Activated T-cell treated with anti-CD3 and anti-CD28 coated beads, Interleukin-2, amount 50 U/mL, for 1 hour (primary cell): ENCODE measurements at places on chromosomes 7 and 10.

- no peak for DNase-seq
These were observed 22.1 kb upstream of the ENO4 start for GRCh38 chr10:116827214-116827671.

GRCh38 chr7:5630670-5631069, 150.8 kb downstream of the RNF216 start:
- DNase-seq = peak; percentile 48

GRCh38 chr7:99440195-99440594, 1.5 kb downstream of the CPSF4 start:
- no peak for DNase-seq

GRCh38 chr10:3874990-3875841, 90.2 kb upstream of the KLF6 start:
- DNase-seq = peak; percentile 34

- DNase-seq = no peak
These were observed 22.3 kb upstream of the PRRT4 start for GRCh38 chr7:128383776-128384175.

GRCh38 chr7:44881610-44882009, 3.7 kb downstream of the PURB start:
- no peak for DNase-seq

GRCh38 chr10:36280321-36280741, 638.2 kb upstream of the FZD8 start:
- DNase-seq = no peak

DNA sequence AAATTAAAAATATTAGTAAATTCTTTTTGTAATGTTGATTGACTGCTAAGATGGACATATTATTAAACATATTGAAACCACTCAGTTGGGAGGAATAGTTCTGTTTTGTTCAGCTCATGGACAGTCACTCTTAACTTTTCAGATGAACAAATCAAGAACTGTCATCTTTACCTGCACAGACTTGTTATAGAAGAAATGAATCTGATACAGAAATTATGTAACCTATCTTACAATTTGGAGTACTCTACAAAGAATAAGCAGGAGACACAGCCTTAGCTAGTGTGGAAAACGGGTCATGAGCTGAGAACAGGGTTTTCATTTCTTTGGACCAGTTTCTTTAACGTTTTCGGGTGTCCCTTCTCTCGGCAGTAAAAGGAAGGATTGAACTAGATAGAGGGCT, 1.2 kb upstream of the ANLN start:
- DNase-seq = no peak

DNA sequence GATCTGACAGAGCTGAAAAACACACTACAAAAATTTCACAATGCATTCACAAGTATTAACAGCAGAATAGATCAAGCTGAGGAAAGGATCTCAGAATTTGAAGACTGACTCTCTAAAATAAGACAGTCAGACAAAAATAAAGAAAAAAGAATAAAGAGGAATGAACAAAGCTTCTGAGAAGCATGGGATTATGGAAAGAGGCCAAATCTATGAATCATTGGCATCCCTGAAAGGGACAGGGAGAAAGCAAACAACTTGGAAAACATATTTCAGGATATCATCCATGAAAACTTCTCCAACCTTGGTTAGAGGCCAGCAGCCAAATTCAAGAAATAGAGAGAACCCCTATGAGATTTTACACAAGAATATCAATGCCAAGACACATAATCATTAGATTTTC, 804.8 kb upstream of the IGFBP3 start:
- no peak for DNase-seq

DNA sequence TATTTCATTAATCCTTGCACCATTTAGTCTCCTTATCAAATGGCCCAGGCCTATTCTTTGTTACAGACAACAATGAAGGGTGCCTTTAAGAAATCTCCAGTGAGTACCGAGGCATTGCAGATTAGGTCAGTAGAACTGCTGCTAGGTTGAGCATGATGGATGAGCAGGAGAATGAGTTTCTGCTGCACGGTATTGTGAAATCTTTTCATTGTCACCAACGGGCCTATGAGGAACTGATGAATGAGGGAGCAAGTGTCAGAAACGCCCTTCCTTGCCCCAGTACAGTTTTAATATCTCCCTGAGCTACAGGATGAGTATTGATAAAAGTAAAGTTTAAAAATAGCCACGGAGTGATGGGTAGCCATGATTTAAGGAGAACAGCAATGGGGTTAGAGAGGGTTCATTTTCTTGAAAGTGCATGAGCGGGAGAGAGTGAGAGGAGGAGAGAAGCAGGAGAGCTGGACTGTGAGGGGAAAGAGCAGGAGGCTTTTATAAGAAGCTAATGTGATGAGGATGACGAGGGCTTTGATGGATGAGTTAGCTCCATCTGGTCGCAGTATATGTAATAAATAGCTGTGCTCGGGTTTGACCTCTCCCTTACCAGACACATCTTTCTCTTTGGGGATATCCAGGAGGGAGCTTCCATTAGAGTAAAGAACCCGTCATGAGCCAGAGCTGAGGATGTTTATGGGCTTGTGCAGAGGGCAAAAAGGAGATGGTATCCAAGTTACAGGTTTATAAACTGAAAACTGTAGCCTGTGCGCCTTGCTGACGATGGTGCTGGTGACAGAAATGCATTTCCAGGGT, 526.1 kb downstream of the LRMDA start:
- no peak for DNase-seq

- no peak for DNase-seq
These were observed 472 bp downstream of the SFRP4 start for GRCh38 chr7:37916017-37916672.

- DNase-seq = peak; percentile 36
These were observed at the start of gene LRRC4 for GRCh38 chr7:128030654-128031611. TSS of gene LRRC4 (minus strand) at chr7:128031437. CDS start at chr7:128030640, 797 bp downstream.

GRCh38 chr10:21528236-21529031, 3.0 kb upstream of the SKIDA1 start:
- DNase-seq = no peak
